ENCODE measurements at places on chromosomes 11 and 22.
A peak's percentile ranks its signal among the peaks of the same experiment; 100 is the strongest.

DNA sequence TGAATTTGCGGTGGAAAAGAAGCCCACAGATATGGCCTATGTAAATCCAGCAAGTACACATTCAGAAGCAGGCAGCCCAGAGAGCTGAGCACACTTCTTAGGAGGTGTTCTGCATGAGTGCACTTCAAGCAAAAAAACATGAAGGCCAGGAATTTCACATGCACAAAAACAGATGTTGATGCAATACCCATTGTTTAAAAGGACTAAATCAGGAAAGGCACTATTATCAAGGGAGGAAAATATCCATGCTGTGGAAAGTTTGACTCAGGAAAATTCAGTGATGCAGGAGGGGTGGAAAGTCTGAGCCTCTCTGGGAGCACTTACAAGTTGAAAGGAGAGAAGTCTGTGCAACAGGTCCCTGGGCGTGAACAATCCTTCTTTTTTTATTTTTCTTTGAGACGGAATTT, 15.8 kb upstream of the CARS1 start:
- no peak for DNase-seq

GRCh38 chr11:118434553-118435289, 1.6 kb upstream of the KMT2A start:
- peak; percentile 21 for DNase-seq

- DNase-seq: no peak
Observed at GRCh38 chr11:10605941-10606381, 37.5 kb upstream of the LYVE1 start.

DNA sequence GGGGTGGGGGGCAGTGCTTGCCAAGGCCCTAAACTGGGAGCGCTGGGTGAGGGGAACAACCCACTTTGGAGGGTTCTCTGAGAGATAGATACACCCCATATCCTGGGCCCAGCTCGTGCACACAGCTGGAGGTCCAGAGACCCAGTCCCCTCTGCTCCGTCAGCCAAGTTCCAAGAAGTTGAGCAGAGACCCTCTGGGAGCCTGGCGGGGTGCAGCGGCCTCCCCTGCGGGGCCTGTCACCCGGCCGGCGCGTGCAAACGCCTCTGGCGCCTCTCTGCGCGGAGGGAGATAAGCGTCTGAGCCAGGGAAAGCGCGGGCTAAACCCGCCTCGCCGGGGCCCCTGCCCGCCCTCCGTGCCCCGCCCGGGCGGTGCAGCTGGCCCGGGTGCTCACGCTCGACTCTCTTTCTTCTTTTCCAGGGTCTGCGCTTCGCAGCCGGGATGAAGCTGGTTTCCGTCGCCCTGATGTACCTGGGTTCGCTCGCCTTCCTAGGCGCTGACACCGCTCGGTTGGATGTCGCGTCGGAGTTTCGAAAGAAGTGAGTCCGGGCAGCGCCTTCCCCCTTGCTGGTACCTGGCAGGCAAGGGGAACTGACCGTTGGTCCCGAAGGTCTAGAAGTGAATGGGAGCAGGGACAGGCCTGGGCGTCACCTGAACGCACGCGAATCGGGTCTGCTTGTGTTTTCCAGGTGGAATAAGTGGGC, 540 bp downstream of the ADM start:
- no peak for DNase-seq

DNA sequence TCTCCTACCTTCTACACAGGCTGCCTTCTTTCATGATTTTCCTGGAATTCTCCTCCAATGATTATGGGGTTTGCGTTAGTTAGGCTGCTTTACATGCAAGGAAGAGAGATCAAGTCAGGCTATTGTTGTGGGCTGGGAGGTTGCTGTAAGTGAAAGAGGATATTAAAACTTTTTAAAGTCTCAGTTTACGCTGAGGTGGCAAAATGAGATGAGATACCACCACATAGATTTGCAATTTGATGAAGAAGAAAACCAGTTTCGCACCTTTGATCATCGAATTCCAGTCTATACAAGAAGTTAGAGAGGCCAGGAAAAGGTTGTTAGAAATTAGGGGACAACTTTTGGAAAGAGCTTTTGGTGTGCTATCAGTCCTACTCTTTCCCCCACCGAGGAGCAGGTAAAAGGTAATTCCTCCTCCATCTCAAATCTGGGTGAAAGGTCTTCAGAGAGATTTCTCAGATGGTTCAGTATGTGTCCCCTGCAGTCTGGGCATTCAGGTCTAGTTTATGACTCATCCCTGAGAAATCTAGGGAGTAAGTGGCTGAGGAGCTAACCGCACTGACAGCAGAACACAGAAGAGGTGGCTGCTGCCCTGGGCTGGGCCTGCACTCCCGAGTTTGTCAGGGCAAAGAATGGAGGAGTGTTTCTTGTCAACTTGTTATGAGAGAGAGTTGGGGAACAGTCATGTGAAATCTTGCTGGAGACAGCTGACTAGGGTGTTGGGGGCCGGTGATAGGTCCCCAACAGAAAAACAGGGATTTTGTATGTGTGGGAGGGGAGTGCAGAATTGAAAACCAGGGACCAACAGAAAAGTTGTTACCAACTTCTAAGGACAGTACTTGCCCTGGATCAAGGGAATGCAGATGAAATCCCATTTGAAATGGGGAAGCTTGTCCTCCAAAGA, 34.7 kb downstream of the CCDC83 start:
- DNase-seq: no peak

GRCh38 chr11:28759311-28759710, 651.1 kb downstream of the METTL15 start:
- DNase-seq: no peak

DNA sequence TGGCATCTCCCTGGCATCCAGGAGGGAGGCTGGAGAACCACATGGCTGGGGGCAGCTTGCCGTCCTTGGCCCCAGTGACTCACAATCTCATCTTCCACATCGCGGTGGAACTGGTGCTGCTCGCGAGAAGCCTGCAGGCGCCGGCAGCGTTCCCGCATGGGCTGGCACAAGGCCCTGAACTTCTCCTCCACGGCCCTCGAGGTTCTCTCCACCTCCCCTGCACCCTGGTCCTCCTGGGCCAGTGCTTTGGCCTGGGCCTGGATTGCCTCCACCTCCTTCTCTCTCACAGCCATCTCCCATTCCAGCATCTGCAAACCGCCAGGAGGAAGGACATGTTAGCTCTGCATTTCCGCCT, 16.3 kb upstream of the RBM4B start:
- DNase-seq: no peak
